Hematopoietic multipotent progenitor cell (in vitro differentiated cells): ENCODE measurements at places on chromosomes 1 and 21.

DNA sequence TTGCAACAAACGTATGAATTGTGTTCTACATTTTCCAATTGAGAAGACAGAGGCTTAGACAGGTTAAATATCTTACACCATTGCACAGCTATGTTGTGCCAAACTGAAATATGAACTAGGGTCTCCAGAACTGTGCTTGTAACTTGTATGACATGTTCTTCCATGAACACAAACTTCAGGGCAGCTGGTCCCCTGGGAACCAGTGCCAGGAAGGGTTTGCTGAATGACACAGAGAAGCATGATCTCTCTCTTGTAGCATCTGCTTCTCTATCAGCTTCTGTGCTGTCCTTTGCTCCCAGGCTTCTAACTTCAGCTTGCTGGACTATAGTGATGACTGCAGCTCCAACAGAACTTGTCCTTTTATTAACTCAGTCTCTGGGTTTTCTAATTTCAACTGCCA lies 385.5 kb downstream of the SIPA1L2 start:
- DNase-seq = no peak

DNA sequence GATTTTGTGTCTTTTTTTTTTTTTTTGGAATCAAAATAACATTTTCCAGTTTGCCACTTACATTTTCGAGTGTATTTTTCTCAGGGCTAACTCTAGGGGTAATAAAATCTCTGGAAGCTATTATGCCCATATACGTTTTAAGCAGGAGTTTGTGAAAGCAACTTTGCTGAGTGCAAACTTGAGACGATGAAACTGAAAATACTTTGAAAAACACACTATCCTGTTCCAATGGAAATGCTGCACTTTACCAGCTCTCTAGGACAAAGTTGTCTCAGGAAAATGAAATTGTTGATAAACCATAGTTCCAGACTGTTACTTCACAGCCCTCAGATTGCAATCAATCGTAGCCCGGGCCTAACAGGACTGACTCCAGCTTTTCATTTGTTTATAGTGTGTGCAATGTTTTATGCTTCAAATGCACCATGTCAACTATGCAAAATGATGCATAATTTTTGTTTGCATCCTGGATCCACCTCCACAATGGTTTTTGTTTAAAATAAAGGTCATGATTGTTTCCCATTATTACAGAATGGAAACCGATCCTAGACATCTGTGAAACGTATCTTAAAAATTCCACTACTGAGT lies 220.6 kb upstream of the PKN2 start:
- DNase-seq = no peak

DNA sequence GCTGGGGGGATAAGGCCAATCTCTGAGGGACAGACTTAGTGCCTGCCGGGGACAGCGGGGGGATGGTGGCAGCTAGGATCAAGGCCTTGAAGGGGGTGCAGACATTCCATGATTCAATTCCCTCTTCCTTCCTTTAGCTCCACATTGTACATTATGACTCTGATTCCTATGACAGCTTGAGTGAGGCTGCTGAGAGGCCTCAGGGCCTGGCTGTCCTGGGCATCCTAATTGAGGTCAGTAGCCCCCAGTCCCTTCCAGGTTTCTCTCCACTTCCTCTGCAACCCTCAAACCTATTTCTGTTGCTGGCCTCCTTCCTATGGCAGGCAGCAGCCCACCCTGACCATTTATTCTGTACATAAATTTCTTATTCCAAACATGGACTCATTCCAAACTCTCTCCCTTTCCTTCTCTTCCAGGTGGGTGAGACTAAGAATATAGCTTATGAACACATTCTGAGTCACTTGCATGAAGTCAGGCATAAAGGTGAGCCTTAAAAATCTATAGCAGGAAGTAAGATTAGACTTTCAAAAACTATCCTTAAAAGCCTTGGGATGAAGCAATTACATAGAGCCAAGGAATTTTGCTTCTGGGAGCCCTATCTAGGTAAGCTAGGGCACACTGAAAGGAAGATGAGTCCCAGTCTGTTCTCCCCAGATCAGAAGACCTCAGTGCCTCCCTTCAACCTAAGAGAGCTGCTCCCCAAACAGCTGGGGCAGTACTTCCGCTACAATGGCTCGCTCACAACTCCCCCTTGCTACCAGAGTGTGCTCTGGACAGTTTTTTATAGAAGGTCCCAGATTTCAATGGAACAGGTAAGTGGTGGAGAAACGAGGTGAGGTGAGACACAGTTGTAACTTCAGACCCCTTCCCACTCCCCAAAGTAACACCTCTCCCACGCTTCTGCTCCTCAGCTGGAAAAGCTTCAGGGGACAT lies 5.1 kb downstream of the CA14 start:
- DNase-seq = no peak

DNA sequence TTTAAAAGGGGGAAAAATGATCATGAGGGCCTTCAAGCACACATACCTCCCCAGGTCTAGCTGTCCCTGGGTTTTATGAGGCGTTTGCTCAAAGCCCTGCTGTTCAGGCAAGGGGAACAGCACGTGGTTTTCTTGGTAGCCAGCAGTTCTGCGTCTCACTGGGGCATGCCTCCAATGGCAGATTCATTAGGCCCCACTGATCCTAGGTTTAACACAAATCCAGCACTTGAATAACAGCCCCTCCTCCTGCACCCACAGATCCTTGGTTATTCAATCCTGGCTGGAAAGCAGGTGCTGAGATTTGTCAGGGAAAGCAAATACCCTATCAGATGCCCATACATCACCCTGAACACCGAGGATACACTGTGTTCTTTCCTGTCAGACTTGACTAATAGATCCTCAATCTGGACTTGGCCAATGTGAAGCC lies 106.4 kb downstream of the ZC3H11B start:
- no peak for DNase-seq

GRCh38 chr1:172406968-172407367 lies 13.5 kb upstream of the C1orf105 start:
- DNase-seq = no peak

- DNase-seq = no peak
These were observed 600.6 kb downstream of the PTPRU start for GRCh38 chr1:29836651-29837646.

DNA sequence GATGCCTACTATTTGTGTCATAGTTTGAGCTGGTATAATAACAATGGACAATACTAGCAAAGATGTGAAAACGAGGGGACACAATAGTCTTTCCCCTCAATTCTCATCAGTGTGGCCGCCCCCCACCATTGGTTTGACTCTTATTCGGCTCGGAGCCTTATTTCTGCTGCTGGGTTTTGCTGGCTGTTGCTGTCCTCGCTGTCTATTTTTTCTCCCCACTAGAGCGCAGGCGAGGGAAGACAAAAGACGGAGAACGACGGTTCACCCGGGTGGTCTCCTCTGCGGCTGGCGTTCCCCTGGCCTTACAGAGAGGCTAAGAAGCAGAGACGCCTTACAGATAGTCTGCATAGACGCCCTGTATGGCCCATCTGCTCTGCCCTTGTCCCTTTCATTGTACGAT lies 19.4 kb downstream of the CLIC6 start:
- DNase-seq = no peak

GRCh38 chr1:12505639-12506280 lies 112.2 kb downstream of the DHRS3 start:
- no peak for DNase-seq

DNA sequence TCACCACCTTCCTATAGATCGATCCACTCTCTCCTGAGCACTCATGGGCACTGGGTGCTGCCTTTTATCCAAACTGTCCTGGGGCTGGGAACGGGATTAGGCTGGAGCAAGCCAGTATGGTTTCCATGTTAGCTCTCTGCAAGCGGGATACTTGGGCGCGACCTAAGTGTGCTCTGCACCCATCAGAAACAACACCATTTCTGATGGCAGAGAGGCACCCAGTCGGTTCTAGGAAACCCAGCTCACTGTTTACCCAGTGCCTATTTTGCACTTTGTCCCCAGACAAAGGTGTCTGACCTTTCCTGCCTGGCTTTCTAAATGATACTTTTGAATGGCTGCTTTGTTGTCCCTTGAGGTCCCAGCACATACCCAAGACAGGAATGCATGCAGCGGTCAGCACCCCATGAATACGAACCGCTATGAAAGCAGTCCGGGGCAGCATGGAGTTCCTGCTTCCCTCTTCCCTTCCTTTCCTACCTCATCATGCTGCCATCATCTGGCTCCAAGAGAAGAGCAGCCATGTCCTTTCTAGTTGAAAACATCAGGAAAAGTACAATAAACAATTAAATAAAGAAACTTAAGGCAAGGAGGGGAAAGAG lies 83.9 kb downstream of the TRABD2B start:
- DNase-seq = no peak

DNA sequence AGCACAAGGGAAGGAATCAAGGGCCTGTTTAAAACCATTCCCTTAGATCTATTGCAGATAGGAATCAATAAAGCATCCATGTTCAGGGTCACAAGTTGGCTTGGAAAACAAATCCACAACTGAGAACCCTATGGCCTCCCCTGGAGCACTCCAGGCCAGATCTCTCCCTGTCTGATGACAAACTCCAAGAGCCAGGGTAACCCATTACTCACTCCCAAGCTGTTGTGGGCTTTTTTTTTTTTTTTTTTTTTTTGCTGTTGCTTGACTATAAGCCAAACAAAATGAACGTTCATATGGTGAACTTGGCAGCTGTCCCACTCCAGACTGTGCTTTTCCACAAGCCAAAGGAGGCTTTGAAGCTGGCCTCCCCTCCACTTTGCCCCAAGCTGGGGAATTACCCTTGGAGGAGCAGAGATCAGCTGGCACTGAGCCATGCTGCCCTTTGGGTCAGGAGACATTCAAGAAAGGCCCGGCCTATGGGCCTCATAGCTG lies 35.7 kb upstream of the VAV3 start:
- peak; percentile 20 for DNase-seq

DNA sequence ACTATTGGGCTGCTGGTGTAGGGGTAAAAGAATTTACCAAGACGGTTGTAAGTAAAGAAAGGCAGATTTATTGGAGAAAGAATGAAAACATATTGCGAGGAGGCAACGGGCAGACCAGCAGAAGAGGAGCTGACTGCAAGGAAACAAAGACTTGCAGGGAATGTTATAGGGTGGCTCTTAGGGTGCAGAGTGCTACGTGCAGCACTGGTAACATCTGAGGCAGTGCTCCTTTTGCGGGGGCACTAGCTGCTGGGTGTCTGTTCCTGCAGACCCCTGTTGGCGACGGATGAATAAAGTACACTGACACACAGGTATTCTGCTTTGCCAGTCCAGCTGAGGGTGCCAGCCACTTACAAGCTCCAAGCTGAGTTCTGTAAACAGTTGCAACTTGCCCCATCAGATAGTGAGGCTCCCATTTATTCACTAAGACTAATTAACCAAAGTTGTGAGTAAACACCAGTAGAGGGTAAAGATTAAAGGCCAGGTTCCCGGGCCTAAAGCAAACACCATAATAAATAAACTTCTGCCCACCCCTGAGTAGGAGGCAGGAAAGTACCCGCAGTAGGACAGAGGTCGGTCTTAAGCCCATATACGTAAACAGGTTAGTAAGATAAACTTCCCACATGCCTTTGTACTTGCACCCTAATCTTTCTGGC lies 140.2 kb upstream of the KCNK1 start:
- DNase-seq = no peak

- DNase-seq = no peak
These were observed 65.2 kb upstream of the ARID1A start for GRCh38 chr1:26630634-26631033.

GRCh38 chr1:103177108-103177775 lies 68.9 kb upstream of the COL11A1 start:
- DNase-seq = no peak

GRCh38 chr1:234914606-234915290 lies 213.9 kb downstream of the TOMM20 start:
- DNase-seq = no peak

DNA sequence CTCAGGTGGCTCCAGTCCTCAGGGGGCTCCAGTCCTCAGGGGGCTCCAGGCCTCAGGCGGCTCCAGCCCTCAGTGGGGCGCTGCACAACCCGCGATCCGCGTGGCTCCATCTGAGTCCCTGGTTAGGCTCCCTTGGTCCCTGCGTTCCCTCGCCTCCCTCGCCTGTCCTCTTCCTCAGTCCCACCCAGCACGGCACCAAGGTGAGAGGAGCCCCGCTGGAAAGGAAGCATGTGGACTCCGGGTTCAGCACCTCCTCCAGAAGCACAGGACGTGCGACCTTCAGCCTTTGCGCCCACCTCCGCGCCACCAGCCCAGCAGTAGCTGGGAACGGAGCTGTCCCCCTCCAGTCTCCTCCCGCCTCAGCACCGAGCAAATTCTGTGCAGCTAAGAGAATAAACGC lies 8.1 kb upstream of the OR2M5 start:
- no peak for DNase-seq

DNA sequence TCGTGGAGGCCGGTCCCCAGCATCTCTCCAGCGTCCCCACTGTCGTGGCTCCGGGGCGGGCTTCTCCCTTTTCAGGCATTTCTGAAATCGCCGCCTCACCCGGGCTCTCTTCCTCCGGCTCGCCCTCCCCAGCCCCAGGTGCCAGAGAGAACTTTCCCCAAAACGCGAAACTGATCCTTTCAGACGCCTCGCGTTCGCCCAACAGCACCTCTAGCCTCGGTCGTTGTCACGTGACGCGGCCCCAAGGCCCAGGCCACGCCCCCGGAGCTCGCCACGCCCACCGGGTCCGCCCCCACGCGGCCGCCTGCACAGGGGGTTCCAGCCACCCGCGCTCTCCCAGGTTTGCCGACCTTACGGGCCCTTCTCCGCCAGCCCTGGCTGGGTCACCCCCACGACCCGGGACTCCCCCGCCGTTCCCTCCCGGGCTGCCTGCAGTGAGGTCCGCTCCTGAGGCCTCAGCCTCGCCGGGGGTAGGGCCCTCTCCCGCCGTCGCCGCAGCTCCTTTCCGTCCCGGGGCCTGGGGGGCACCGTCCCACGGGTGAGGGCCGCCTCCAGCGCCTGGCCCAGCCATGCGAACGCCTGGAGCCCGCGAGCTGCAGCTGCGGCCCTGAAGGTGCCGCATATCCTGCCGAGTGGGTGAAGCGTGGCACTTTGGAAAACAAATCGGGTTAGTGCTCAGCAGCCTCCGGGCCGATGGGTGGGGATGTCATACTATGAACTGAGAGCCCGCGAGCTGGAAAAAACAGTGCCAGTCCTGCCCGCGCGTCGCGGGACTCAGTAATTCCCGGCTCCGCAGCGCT lies 21.0 kb downstream of the H3-3A start:
- peak; percentile 86 for DNase-seq

DNA sequence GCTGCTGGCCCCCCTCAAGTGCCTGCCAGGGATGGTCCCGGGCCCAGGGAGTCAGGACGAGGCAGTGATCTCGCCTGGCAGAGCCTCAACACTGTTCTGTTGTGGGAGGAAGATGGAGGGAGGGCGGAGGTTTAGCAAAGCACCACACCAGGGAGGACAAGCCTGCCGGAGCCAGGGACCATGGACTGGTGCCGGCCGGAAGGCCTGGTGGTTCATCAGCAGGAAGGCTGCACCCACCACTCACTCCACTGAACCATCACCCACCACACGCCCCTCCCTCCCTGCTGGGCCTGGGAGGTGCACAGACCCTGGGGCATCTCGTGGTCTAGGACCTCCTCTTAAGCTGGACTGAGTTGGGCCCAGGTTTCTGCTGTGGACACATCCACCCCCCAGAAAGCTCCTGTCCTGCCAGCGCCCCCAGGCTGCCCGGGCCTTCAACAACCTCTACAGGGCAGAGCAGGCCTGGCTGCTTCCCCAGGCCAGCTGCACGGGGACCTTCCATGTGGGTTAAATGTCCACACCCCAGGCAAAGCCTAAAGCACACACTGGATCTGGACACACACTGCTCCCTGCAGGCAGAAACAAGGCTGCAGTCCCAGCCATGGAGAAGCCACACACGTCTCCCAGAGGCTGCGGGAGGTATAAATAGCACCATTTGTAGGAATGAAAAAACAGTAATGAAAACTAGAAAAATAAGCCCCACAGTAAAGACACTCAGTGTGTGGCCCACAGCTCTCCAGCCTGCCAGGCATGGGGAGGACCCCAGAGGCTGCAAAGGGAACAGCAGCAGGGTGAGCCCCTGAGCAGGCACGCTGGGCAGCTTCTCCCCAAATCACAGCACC lies 10.4 kb upstream of the TMEM240 start:
- no peak for DNase-seq

- DNase-seq = no peak
These were observed 2.3 kb upstream of the IVL start for GRCh38 chr1:152906023-152906565.
